ENCODE measurements at places on chromosomes 1 and 21. TPM values are rescaled to one million over a fixed set of nuclear protein-coding genes. Genes with fewer than 3 reads are reported as not detected.

DNA sequence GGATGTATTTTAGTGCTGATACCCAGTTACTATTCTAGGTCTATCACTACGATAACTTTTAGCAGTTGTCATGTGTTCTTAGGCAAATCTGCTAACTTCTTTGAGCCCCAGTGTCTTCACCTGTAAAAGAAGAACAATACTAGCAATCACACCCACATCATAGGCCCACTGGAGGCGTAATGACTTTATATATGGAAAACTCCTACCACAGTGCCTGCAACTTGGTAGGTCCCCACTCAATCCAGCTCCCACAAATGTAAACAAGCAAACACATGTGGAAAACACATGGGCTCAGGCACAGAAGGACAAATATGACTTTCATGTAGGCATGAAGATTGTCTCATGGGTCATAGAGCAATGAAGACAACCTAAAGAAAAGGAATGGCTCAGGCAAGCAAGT is 115.8 kb downstream of the TBX19 start:
- no peak for DNase-seq

- no peak for DNase-seq
Observed at GRCh38 chr1:212486619-212486975, 53.9 kb downstream of the NENF start.

DNA sequence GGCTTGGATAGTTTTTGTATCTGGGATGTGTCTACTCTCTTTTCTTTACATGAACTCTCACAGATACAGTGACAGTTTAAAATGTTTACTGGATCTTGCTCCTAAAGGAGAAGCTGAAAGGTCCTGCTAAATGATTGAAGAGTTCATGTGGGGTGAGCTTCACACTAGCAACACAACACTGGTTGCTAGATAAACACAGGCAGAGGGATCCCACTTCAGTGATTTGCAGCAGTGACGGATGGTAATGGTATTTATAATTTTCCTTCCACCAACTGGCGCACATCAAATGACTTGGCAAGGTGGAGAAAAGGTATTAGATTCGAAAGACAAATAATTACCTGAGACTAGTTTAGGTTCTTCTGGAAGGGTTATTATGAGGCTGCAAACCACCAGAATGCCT is 270.2 kb downstream of the TBX15 start:
- DNase-seq: no peak

DNA sequence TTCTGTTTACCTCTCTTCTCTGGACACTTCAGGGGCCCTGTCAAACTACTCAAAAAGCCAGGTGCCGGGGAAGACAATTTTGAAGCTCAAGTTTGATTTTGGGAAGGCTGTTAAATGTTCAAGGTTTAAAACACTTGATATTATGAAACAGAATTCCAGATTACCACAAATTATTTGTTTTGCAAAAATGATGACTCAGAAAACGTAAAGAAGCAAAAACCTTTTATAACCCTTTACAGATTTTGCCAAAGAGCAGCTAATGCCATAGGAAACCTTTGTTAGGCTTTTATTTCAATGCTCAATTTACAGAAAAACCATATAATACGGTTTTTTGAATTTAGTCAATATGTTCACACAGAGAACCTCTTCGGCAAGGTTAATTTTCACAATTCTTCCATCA is 593.4 kb upstream of the ZP4 start:
- no peak for DNase-seq

GRCh38 chr1:18938008-18938706 is 18.3 kb downstream of the IFFO2 start:
- peak; percentile 48 for DNase-seq

GRCh38 chr21:27647401-27647800 is 680.5 kb upstream of the ADAMTS5 start:
- DNase-seq: no peak

DNA sequence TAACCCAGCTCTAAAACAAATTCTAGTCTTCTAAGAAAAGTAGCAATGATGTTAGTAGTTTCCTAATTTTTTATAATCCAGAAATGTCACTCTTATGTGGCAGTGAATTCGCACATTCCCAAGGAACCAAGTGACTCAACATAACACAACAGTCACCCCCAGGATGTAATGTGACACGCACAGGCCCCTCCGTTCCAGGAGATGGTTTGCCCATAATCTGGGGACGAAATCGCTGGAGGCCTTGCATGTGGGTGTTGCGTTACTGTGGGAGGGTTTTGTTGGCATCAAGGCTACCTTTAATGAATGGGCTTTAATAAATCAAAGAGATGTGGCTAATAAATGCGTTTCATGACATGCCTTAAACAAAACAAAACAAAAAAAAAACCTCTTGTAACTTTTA is 50.9 kb downstream of the EVA1C start:
- DNase-seq: no peak

DNA sequence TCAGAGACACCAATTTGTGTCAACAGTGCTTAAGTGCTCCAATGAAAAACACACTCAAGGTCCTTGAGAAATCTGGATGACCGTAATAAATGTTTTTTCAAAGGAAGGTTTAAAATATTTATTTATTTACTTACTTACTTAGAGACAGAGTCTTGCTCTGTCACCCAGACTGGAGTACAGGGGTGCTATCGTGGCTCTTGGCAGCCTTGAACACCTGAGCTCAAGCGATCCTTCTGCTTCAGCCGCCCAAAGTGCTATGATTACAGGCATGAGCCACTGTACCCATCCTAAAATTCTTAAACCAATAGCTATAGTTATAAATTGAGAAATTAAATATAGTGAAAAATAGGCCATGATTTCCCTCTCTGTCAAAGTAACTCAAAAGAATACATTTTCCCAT is 17.3 kb upstream of the ERICH3 start:
- DNase-seq: no peak

DNA sequence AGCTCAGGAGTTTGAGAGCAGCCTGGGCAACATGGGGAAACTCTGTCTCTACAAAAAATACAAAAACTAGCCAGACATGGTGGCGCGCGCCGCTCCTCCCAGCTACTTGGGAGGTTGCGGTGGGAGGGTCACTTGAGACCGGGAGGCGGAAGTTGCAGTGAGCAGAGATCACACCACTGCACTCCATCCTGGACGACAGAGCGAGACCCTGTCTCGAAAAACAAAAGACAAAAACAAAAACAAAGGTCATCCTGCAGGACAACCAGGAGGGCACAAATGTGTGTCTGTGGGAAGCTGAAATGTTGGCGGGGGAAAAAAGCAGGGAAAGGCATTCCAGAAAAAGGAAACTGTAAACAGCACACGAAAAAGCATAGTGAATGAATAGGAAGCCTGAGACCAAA is 104.1 kb upstream of the HNRNPU start:
- no peak for DNase-seq

DNA sequence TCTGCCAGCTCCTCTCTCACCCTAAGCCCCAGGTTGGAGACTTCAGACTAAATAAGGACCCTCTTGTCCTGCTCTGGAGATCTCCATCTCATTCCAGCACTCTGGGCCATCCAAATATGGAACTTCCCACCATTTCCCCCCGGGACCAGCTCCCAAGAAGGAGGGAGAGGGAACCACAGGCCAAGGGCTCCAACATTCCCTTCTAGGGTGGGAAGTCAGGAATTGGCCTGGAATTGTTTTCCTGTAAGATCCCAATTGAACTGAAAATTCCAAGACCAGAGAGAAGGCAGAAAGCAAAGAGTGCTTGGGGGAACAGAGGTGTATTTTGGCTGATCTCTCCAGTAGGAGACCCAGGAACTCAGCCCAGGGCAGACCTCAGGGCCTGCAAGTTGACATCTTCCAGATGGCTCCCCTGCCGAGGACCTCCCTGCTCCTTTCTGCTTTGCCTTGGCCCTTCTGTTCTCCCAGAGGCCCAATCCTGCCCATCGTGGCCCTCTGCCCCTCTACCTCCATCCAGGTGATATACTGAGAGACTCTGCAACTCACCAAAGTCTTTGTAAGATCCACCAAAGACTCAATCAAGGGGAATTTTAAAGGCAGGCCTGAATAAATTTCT is 14.9 kb downstream of the CSRP1 start:
- no peak for DNase-seq

DNA sequence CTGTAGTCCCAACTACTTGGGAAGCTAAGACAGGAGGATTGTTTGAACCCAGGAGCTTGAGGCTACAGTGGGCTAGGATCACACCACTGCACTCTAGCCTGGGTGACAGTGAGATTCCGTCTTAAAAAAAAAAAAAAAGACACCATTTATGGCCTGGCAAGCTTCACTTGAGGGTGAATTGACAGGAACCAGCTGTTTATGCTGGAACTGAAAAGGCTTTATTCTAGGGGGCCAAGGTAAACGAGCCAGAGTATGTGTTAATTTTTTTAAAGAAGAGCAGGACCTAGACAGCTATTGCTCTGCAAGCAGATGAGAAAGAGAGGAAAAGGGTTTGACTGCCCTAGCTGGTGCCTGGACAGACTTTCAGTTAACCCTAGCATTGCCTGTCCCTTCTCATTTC is 37.0 kb downstream of the S100A6 start:
- DNase-seq: no peak

GRCh38 chr1:180680558-180681144 is 48.8 kb downstream of the XPR1 start:
- no peak for DNase-seq

- DNase-seq: no peak
Observed at GRCh38 chr1:110593902-110594301, 12.3 kb downstream of the KCNA2 start.

- no peak for DNase-seq
Observed at GRCh38 chr1:161864577-161864976, 98.5 kb downstream of the ATF6 start.

DNAJC6 gene
- 2.0 TPM for total RNA-seq

OLFM3 gene
- total RNA-seq: not detected

PTGER3 gene
- 4.9 TPM for total RNA-seq

PLA2G2C gene
- not detected for total RNA-seq

HUNK gene
- total RNA-seq: 0.08 TPM

UMODL1 gene
- total RNA-seq: not detected

KIF2C gene
- 0.87 TPM for total RNA-seq

LCE4A gene
- total RNA-seq: not detected

TMEM39B gene
- total RNA-seq: 7.1 TPM

LCK gene
- total RNA-seq: 0.57 TPM

MRPS15 gene
- total RNA-seq: 114 TPM

CLEC20A gene
- total RNA-seq: not detected

MARCKSL1 gene
- total RNA-seq: 28.5 TPM

Measured in Right ventricle myocardium inferior (tissue), 1 donor.